Vagina (tissue), 2 donors: ENCODE measurements at places on chromosomes 4 and X.

DNA sequence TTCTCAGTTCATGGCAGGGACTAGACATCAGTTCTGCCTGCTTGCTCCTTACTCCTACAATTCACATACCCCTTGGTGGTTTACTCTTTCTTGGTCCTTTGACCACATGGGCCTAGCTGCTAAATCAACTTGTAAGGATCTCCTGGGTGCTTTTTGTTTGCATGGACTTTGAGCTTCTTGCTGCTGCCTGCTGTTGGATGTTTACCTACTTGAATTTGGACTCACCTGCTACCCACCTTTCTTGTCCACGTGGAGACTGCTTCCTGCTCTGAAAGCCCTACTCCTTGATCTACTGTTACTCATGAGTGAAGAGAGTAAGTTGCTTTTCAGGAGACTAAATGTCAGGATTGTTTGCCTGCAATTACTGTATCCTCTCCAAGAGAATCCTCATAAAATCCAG, 15.2 kb upstream of the ARHGAP24 start:
- no peak for DNase-seq

GRCh38 chr4:133424605-133425004, 275.5 kb downstream of the PCDH10 start:
- no peak for DNase-seq

DNA sequence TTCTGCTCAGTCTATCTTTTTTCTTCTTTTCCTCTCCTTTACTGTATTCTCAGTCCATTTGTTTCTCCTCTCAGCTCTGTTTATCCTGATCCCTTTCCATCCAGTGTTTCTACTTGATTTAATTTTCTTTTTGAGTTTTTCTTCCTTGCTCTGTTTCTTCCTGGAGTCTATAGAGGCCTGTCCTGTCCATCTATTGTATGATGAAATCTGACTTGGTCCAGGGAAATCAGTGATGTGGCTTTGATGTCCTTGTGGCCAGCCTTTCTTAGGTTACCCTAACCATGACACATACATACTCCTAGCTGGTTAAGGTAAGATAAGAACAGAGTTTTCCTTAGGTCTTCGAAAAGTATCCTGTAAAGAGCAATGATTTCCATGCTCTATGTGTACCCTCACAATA, 89.3 kb upstream of the LNX1 start:
- DNase-seq, result no peak

DNA sequence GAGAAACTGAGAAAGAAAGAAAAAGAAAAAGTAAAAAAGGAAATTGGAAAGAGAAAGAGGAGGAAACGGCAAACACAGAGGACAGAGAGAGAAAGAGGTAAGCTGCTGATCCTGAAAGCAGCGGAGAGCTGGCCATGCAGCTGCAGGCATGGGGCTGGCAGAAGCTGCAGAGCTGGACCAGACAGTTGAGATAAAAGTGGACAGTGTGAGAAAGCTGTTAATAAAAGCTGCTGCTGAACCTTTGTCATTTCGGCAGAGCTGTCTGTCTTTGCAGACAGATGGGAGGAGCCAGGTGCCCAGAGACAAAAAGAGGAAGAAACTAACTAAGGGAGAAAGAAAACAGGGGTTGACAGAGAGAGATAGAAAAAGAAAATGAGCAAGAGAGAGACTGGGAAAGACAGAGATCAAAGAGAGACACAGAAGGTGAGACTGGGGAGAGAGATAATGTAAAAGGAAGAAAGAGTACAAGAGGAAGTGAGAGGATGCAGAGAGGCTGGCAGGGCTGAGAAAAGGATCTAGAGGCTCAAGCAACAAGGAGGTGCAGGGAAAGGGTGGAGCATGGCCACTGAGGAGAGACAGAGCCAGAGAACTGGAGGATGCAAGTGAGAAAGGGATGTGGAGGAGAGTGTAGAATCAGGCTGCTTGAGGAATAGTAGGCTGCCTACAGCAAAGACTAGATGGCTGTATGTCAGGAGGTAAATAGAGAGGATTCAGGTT, 376.8 kb upstream of the FGF16 start:
- no peak for DNase-seq

GRCh38 chr4:80101071-80101791, 28.2 kb upstream of the ANTXR2 start:
- no peak for DNase-seq

- DNase-seq, result no peak
These were observed 2.9 kb downstream of the KLHL15 start for GRCh38 chrX:24023972-24024669.

DNA sequence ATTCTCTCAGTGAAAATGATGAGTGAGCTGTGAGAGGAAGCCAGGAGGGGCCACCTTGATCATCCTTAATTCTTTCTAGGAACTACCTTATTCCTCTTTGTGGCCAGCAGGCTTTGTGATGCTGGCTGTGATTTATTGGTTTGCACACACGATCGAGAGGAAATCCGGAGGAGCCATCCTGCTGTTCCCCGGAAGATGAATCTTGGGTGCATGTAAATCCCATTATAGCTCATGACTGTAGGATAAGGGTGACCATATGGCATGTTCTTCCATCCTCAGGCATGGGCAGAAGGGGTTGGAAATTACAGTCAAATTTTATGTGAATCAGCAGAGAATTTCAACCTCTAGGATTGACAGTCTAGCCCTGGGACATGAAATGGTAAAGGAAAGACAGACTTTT, 254.5 kb downstream of the UNC5C start:
- DNase-seq, result no peak

DNA sequence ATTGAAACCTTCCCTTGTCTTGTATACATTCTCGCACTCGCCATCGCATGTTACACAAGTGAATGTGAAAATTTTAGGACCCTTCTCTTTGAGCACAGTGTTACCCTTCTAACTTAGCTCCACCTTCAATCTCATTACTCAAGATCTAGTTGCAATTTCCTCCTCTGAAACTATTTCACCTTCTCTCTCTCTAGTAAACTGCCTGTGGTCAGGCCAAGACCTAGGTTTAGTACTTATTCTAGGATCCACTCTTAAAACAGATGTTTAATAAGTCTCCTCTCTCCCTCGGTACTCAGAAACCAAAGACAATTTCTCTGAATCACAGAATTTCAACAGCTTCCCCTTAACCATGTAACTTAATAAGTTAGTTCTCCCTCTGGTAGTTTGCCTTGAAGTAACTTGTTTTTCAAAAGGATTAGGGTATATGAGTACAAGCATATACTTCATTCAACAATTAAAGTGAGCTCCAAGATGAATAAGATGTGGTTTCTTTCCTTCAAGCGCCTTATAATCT, 156.0 kb downstream of the SH3KBP1 start:
- no peak for DNase-seq

GRCh38 chr4:87542734-87543312, 13.6 kb upstream of the SPARCL1 start:
- no peak for DNase-seq

DNA sequence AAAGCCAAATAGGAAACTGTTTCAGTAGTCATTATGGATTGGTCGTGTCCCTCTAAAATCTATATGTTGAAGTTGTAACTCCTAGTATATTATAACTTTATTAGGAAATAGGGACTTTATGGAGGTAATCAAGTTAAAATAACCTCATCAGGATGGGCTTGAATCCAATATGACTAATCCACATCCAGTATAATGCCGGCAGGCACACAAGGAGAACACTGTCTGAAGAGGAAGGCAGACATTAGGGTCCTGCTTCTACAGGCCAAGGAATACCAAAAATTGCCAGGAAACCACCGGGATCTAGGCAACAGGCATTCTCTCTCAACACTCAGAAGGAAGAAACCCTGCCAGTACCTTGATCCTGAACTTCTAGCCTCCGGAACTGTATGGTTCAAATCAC, 130.3 kb downstream of the ATP10D start:
- no peak for DNase-seq

DNA sequence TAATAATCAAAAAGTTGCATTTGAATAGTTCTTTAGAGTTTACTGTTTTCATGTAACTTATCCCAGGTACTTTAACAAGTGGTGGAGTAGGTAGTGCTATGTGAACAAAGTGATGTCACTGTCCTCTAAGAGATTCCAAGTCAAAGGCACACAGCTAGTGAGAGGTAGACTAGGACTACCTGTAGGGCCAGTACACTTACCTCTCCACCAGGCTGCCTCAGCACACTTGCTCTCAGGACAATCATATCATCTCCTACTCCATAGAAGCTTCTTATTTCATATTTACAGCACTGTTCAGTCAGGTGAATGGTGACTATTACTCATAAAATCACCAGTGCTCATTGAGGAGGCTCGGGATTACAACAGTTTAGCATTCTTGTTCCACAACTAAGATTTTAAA, 173.0 kb upstream of the EMCN start:
- DNase-seq, result no peak

DNA sequence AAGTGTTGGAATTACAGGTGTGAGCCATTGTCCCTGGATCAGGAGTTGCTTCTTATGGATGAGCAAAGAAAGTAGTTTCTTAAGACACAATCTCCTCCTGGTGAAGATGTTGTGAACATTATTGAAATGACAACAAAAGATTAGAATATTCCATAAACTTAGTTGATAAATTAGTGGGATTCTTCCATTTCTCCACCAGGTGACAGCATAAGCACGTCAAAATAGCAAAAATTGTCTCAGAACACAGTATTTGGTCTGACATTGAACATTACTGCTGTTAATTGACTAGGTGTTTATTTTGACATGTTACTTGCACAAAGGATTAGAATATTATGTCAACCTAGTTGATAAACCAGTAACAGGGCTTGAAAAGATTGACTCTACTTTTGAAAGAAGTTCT, 21.6 kb downstream of the CLDN34 start:
- no peak for DNase-seq

DNA sequence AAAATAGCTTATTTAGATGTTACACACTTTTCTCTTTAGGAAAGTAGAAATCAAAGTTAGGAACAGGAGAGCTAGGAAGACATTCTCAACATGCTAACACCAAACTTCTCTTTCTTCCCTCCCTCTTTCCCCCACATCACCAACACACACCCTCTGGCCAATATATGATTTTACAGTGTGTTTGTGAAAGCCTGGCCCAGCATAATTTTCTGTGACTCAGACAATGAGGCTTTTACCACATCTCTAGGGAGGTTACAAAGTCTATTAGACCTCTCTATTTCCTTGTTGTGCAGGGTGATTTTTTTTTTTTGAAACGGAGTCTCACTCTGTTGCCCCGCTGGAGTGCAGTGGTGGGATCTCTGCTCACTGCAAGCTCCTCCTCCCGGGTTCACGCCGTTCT, 189.9 kb downstream of the AASDH start:
- no peak for DNase-seq

DNA sequence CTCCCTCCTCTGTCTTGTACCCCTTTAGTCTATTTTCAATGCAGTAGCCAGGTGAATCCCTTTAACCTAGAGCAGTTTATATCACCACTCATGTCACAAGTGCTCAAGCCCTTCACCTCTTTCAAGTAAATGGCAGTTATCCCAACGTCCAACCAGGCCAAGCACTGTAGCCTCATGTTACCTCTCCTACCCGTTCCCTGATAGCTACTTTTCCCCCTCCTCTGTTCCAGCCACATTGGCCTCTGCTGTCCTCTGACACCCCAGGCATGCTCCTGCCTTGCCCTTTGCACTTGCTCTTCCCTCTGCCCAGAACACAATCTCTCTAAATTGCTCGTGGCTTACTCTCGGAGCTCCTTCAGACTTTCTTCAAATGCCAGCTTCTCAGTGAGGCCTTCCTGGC, 15.2 kb downstream of the GUCY1B1 start:
- DNase-seq, result no peak

- no peak for DNase-seq
These were observed 145.4 kb downstream of the FNIP2 start for GRCh38 chr4:158914218-158914617.

DNA sequence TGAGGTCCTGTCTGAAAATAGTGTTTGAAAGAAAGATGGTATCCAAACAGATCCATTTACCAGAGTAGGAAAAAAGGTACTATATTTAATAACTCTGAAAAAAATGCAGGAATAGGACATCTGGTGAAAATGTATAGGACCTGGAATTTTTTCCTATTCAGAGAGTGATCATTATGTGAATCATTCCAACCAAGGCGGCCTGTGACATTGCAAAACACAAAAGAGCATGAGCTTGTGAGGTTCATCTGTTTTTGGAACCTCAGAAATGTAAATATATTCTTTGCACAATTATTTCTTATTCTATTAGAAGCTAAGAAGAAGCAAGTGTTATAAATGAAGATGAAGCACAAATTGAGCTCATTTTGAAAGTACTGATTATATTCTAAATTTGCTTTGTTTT, 2.0 kb downstream of the C4orf51 start:
- no peak for DNase-seq

GRCh38 chrX:47707031-47707780, 48.2 kb upstream of the UXT start:
- DNase-seq, result no peak

DNA sequence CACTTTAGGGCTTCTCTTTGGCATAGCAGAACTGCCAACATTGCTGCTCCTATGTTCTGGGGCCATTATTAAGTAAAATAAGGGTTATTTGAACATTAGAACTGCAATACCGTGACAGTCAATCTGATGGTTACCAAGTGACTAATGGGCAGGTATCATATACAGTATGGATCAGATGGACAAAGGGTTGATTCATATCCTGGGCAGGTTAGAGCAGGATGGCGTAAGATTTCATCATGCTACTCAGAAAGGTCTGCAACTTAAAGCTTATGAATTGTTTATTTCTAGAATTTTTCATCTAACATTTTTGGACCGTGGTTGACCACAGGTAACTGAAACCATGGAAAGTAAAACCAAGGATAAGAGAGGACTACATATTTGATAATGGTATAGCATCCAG, 40.9 kb downstream of the BRCC3 start:
- no peak for DNase-seq

DNA sequence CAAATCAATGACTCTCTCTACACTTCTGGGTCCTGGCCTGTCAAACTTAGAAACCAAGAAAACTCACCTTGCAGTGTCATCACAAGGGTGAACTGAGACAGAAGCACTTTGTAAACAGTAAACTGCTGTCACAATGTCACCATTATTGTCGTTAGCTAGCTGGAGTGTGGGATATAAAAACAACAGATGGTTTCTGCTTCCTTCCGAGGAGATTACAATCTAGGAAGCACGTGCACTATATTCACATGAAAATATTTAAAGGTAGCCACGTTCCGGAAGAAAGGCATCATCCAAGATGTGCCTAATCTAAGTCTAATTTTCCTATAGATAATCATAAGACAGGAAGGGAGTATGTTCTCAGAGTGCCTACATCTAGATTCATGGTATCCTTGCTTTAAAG, 64.7 kb upstream of the ACSL1 start:
- no peak for DNase-seq

- DNase-seq, result no peak
These were observed 104.3 kb downstream of the CORIN start for GRCh38 chr4:47733302-47734175.

GRCh38 chr4:135267148-135267865, 1065.7 kb upstream of the PABPC4L start:
- no peak for DNase-seq

GRCh38 chr4:149927514-149927913, 111.9 kb upstream of the IQCM start:
- no peak for DNase-seq

- DNase-seq, result no peak
These were observed 598.2 kb upstream of the BOD1L1 start for GRCh38 chr4:14225688-14226207.

DNA sequence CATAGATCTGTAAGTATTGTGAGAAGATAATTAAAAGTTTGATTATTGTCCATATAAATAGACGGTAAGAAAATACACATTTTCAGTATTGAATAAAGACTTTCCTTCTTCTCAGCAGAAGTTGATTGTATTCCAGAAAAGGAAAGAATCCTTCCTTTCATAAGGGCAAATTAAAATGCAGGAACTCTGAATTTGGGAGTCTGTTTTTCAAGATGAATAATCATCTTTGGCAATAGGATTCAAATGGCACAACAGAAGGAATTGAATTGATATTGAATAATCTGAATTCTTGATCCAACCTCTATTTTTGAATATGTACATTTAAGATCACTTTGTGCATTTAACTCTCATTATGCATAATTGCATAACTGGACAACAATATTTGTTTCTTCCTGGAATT, 149.3 kb downstream of the DMD start:
- DNase-seq, result no peak
